ENCODE measurements at places on chromosomes 3 and 15. TPM values are rescaled to one million over a fixed set of nuclear protein-coding genes. Genes with fewer than 3 reads are reported as not detected.

SLC24A5 gene
- not detected for total RNA-seq

DNAH12 gene
- 0.10 TPM for total RNA-seq

CSPG4 gene
- not detected for total RNA-seq

CHRNA7 gene
- not detected for total RNA-seq

PLSCR5 gene
- total RNA-seq = not detected

SLC38A3 gene
- total RNA-seq = not detected

All from activated CD4-positive, alpha-beta T cell treated with anti-CD3 and anti-CD28 coated beads, Interleukin-2, amount 10 ng/mL, durations not matched to agents 7 days and 5 days (primary cell).